ENCODE measurements at places on chromosomes 3 and 15.

- DNase-seq, result no peak
These were observed 71.9 kb downstream of the NR2F2 start for GRCh38 chr15:96402403-96402802.

GRCh38 chr15:94666553-94666952, 435.2 kb downstream of the MCTP2 start:
- DNase-seq, result no peak

DNA sequence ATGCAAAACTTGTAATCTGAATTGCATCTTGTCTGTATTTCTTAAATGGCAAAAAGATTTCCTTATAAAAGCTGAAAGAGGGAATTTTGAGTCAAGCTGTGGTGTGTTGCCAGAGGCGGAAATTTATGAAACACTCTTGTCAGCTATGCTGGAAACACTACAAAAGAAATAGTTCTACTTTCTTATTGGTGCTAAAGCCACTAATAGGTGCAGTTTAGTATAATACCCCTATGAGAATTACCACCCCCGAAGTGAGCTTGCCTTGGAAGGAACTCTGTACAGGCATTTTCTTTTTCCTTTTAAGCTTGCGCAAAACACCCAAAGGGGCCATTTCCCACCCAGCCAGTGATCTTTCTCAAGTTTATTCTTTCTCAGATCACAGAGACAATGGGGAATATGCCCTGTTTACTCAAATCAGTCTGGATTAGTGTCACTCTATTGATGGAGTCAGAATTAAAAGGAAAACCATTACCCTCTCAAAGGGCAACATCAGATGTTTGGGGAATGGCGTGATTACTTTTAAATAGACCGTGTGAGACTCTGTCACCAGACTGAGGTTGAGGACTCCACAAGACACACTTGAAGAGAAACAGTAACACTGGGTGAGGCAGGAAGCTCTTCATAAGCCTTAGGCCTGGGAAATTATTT, 166.0 kb downstream of the TP63 start:
- no peak for DNase-seq

DNA sequence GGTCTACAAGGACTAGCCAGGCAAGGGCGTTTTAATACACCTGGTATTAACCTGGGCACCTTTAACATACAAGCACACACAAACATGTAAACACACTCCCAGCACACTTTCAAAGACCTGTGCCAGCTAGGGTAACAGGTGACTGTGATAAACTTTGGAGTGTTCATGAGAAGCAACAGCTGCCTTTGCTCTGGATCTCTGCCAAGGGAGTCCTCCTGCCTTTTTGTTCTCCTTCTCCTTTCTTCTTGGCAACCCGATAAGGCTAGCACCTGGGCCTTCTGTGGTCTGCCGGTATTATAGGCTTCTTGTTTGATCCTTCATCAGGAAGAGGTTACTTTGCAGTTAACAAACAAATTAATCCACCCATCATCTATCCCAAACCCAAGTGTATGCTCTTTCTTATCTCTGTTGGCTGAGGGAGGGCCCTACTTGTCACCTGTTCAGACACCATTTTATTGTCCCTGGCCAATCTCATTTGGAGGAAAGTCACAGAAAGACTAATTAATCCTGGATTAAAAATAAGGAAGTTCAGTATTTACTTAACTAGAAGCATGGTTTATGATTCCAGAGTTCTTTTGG, at the start of gene RETNLB:
TSS of gene RETNLB (minus strand) at position 7 of the 579 bp plus-strand sequence. CDS start 225 bp downstream, outside the sequence.
- no peak for DNase-seq

GRCh38 chr3:84946240-84946639, 12.5 kb upstream of the CADM2 start:
- no peak for DNase-seq

DNA sequence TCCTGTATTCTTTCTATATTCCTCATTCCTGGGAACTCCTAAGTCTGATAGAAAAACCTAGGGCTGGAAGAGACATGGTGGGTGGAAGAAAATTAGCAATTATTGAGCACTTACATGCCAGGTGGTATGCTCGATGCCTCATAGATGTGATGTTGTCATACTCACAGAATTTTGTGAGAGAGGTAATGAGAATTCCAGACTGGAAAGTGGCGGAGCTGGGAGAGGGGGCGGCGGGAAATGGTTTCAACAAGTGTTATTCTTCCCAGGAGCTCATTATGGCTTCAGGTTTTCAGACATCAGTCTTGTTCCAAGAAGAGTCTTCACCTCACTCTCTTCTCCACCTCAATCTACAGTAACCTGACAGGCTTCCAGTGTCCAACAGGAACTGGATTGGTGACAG, 16.2 kb downstream of the TIMP4 start:
- no peak for DNase-seq

- no peak for DNase-seq
These were observed 4.4 kb downstream of the KCTD6 start for GRCh38 chr3:58496206-58496857.

DNA sequence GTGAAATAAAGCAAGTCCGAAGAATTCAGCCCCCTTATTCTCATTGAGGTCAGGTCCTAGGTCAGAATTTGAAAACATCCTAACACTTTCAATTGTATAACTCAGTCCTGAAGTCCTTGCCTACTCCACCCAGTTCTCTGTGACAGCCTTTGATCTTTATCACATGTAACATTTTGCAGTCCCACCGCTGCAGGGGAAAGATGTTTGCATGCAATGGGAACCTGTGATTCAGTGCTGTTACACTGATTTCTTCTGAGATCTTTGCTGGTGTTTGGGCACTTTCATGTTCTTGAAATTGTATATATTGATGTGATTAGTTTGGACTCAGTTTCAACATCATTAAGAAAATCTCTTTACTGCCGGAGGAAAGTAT, 18.0 kb upstream of the SECISBP2L start:
- DNase-seq, result no peak

GRCh38 chr15:69666441-69666882, 213.8 kb downstream of the RPLP1 start:
- peak; percentile 81 for DNase-seq

GRCh38 chr3:47455806-47456452, 19.8 kb downstream of the SCAP start:
- no peak for DNase-seq

GRCh38 chr3:142366434-142366833, 81.4 kb downstream of the XRN1 start:
- no peak for DNase-seq

GRCh38 chr3:197711973-197712707, 24.6 kb downstream of the RUBCN start:
- peak; percentile 63 for DNase-seq

- no peak for DNase-seq
These were observed 76.1 kb upstream of the PLSCR4 start for GRCh38 chr3:146326875-146327543.

GRCh38 chr3:41612853-41613252, 349.1 kb downstream of the ULK4 start:
- no peak for DNase-seq

- no peak for DNase-seq
These were observed 84.3 kb downstream of the HERC1 start for GRCh38 chr15:63749330-63749942.

DNA sequence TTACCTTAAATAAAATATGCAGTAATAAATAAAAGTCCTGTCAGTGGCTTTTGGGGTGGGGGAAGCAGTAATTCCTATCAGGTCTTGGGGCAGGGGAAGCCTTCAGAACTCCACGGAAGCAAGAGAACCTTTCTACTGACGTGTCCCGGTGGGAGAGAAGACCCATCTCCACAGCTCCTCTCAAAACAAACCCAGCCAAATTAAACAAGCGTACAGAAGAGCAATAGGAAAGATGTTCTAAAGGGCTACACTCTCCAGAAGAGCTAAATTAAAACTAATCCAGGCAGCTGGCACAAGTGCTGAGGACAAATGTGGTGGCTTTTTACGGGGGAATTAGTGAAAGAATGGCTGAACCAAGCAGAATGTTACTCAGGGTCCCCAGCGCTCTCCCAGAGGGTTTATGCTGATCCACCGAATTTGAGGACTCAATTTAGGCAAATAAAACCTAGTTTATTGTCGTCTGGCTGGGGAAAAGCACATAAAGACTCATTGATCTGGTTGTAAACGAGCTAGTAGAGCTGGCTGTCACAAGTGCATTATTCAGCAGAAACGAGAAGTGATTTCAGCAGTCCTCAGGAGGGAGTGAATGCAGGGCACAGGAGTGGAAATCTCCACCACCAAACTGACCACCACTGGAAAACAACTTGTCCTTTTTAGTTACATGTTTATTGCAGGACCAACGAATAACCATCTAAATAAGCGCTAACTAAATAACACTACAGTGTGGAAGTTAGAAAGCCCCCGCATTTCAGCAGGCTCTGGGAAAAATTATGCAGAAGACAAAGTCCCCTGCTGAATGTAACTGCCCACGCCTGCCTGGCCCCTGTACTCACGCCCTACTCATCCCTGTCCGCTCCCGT, 13.5 kb downstream of the BFSP2 start:
- DNase-seq, result no peak

DNA sequence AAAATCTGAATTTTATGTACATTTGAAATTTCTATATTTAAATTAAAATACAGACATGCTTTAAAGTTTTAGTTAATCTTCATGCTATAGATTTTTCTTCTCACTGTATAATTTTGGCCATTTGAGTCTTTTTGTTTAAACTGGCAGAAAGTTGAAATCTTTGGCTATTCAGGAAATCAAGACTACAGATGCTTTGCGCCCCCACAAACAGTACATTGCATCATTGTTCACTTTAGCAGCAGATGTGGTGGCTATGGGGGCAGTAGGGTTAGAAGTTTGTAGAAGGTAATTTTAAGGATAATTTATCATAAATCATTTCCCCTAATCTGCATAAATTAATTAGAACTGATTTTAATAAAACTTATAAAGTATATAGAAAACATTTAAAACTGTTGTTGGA, 20.9 kb downstream of the SPPL2A start:
- DNase-seq, result no peak

DNA sequence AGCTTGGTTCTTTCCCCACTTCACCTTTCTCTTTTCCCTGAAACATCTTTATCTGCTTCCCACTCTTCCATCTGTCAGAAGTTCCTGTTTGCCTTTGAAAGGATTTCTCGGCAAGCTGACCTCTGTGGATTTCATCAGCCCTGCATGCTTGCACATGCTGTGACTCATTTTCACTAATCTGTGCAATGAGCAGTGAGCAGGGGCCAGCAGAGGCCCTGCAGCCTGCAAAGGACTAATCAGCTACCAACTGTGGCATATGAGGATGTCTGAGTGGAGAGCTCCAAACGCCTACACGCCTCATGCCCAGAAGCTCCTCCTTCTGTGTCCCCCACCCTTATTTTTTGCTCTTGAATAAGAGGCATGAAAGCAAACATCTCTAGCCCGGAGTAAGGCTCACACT, 333.0 kb upstream of the SEMA6D start:
- no peak for DNase-seq

DNA sequence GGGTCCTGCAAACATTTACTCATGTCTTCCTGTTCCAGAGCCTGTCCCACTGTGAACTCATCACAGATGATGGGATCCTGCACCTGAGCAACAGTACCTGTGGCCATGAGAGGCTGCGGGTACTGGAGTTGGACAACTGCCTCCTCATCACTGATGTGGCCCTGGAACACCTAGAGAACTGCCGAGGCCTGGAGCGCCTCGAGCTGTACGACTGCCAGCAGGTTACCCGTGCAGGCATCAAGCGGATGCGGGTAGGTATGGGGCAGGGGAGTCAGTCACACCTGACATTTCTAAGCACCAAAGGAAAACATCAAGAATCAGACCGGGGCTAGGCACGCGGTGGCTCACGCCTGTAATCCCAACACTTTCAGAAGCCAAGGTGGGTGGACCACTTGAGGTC, 56.3 kb downstream of the UBP1 start:
- DNase-seq, result no peak

- no peak for DNase-seq
These were observed 145.8 kb downstream of the LPP start for GRCh38 chr3:188299708-188300107.

- DNase-seq, result no peak
These were observed 96.5 kb upstream of the RAD18 start for GRCh38 chr3:9059489-9060400.

GRCh38 chr3:9147215-9147895, 102.1 kb downstream of the SRGAP3 start:
- DNase-seq, result no peak

DNA sequence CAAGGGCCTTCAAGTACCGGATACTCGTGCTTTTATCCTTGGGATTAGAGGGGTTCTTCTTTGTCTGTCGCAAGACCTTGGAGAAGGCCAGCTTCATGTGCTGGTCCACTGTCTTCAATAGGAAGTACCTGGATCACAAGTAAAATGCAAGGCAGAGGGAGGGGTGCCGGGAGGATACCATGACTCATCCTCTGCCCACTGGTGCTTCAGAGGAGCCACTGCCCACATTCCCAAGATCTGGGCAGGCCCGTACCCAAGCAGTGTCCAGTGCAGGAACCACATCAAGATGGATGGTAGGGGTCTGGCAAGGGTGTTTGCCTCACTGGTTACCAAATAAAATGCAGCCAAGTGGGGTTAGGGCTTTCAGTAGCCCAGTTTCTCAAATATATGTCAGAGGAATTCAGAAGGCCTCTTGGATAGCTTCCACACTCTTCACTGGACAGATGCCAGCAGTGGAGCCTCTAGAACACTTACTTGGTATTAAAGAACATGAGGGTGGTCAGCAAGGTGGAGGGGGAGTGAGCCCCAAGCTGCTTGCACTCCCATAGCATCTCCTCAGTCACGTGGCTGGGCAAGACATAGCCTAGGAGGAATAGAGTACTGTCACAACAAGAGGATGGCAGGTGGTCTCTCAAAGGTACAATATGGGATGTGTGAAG, 3.6 kb upstream of the IMPDH2 start:
- DNase-seq, result no peak

DNA sequence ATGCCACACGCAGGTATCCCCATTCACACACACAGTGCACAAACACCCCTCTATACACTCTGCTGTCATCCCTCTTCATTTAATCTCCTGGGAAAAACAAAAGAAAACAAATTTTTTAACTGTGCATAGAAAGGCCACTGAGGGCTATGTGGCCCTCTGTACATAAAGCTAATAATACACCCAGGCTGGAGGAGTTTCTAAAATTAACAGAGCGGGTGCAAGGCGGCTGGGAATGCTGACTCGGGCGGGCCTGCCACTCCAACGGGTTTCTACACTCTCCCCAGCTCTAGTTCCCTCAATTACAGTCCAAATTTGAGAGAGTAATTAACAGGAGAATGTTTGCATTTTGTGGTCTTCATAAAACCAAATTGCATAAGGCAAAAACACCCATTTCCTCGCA, 23.1 kb downstream of the HCN4 start:
- DNase-seq, result no peak

GRCh38 chr15:75033809-75034208, 10.4 kb downstream of the PPCDC start:
- DNase-seq, result no peak

DNA sequence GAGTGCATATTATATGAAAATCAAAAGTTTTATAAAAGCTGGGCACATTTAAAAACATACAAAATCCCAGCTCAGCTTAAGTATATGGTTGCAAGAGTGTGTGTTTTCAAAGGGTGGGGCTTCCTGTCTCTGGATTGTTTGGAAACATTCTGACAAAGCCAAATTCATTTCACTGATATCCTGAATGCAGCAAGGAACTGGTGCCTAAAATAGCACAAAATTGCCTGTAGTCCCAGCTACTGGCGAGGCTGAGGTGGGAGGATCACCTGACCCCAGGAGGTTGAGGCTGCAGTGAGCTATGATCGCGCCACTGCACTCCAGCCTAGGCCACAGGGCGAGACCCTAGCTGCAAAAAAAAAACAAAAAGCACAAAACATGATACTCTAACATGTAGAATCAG, 13.0 kb upstream of the TJP1 start:
- no peak for DNase-seq

GRCh38 chr3:149507491-149508324, 33.2 kb downstream of the TM4SF4 start:
- DNase-seq, result no peak

GRCh38 chr3:78139166-78139565, 1099.3 kb downstream of the ROBO2 start:
- no peak for DNase-seq

All from HL-60 (cell line).